ENCODE measurements at places on chromosomes 1 and 21. TPM values are rescaled to one million over a fixed set of nuclear protein-coding genes. Genes with fewer than 3 reads are reported as not detected.

- no peak overlapping the region for H3K4me3 ChIP-seq
- H3K27ac ChIP-seq, result no peak overlapping the region
- peaks cover 8% of the 10 kb centered on the region for H3K4me1 ChIP-seq
- H3K36me3 ChIP-seq, result peaks cover 24% of the 10 kb centered on the region
- DNase-seq, result no peak
- H3K27me3 ChIP-seq, result no peaks in the 10 kb centered on the region
These were observed 312.6 kb downstream of the DUSP10 start for GRCh38 chr1:221429264-221429663.

DNA sequence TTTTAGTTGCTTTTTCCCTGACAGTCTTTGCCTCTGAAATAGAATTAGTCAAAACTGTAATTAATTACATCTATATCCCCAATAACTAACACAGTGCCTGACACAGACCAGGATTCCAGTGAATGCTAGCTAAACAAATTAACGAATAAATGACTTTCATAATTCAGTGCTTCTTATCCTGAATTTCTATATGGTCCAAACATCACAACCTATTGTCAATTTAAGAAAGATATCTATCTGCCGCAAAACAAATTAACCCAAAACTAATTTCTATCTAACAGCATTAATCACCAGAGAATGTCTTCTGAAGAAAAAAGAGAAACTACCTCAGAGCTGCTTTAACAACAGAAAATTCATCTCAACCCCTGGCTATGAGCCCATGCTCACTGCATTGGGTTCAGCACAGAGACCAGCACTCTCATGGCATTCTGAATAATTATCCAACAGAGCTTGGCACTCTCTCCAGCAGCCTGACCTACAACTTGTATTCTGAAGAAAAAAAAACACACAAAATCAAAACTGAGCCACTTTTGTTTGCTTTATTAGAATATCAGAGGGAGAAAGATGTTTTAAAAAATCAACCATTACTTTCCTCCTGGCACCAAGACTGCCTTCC is 547.3 kb upstream of the BEND5 start:
- no peak overlapping the region for H3K27ac ChIP-seq
- H3K4me1 ChIP-seq, result no peaks in the 10 kb centered on the region
- DNase-seq, result no peak
- H3K27me3 ChIP-seq, result no peaks in the 10 kb centered on the region

The NEK2 gene
- total RNA-seq, result 23.5 TPM

The MATN1 gene
- 0.24 TPM for total RNA-seq

DNA sequence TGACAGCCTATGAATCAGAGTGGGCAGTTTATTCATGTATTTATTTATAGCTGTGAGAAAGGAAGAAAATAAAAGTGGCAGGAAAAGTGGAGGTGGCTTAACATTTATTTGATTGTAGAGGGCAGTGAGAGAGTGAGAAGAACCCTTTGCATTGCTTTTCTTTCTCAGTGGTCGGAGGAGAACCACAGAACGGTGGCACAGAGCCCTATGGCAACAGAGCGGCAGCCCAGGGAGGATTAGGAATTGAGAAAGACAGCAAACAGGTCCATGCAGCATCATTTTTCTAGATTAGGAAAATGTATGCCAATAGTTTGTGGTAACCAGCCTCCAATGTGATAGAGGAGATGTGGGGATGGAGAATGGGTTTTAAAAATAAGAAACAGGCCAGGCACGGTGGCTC is 53.1 kb downstream of the NMNAT2 start:
- no peaks in the 10 kb centered on the region for H3K27me3 ChIP-seq
- no peak for DNase-seq
- peaks cover 13% of the 10 kb centered on the region for H3K4me1 ChIP-seq
- H3K4me3 ChIP-seq, result no peak overlapping the region
- H3K27ac ChIP-seq, result no peak overlapping the region

GRCh38 chr1:82399093-82399492 is 598.4 kb downstream of the ADGRL2 start:
- no peak overlapping the region for H3K4me3 ChIP-seq
- no peaks in the 10 kb centered on the region for H3K4me1 ChIP-seq
- H3K27ac ChIP-seq, result no peak overlapping the region
- no peak for DNase-seq

DNA sequence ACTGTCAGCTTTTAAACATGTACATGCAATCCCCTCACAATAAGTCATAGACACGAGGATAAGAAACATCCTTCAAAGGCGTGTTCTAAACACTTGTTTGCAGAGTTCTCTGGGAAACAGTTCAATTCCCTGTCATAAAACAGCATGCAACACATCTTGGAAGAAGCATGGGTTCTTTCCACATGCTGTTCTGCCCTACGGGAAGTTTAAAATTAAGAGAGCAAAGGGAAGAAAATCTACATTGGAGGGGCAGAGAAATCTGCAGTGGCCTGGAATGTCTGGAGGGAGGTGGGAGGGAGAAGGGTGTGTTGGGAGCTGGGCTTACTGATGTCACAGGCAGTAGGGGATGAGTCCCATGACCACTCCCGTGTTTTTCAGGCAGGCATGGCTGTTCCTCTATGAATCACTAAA is 98.3 kb upstream of the SLC2A1 start:
- peaks cover 37% of the 10 kb centered on the region for H3K4me1 ChIP-seq
- no peak for DNase-seq
- no peaks in the 10 kb centered on the region for H3K27me3 ChIP-seq
- H3K4me3 ChIP-seq, result no peak overlapping the region
- no peaks in the 10 kb centered on the region for H3K36me3 ChIP-seq
- no peak overlapping the region for H3K27ac ChIP-seq

The TCEANC2 gene
- 6.9 TPM for total RNA-seq

DNA sequence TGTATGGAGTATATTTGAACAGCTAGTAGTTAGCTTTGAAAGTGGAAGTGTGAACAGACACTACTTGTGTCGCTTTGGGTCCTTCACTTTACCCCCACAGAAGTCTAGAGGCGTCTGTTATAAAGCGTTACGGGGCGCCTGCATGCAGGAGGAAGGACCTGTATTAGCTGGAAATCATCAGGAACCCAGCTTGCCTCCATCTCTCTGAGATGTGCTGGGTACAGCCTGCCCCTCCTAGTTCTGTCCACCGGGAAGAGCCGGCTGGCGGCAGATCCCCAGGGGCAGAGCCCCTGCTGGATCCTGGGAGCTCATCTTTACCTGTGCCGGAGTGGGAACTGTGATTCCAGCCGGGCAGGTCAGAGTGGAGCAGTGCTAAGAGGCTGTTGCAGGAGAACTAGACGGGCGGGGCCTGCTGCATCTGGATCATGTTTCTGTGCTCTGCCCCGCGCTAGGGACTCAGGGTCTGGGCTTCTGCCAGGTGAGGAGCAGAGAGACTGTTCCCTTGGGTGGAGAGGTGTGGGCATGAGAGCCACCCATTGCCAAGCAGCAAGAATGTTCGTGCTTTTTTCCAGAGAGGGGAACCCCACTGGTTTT is 22.3 kb upstream of the SPSB1 start:
- no peaks in the 10 kb centered on the region for H3K27me3 ChIP-seq
- no peak overlapping the region for H3K4me3 ChIP-seq
- H3K4me1 ChIP-seq, result peaks cover 11% of the 10 kb centered on the region
- DNase-seq, result no peak
- H3K36me3 ChIP-seq, result no peaks in the 10 kb centered on the region

DNA sequence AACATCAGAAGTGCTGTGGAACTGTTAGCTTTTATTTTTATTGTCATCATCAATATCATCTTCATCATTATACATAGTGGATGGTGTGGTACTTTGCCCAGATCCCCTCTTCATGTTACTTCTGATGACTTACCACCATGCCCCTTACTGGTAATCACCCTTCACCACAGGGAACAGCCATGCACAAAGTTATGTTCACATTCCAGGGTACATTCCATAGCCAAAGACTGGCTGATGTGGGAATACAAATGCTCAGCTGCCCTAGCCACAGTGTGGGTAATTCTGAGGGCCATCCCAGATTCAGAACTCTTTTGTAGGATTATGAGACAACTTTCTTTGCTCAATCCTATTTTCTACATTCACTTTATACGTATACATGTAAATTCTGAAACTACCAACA is 691.3 kb upstream of the CXADR start:
- DNase-seq, result no peak
- peaks cover 12% of the 10 kb centered on the region for H3K4me1 ChIP-seq
- no peaks in the 10 kb centered on the region for H3K36me3 ChIP-seq
- H3K27ac ChIP-seq, result no peak overlapping the region
- no peaks in the 10 kb centered on the region for H3K27me3 ChIP-seq

The CFH gene
- total RNA-seq, result 0.34 TPM
